ENCODE measurements at places on chromosomes 13 and 19.

DNA sequence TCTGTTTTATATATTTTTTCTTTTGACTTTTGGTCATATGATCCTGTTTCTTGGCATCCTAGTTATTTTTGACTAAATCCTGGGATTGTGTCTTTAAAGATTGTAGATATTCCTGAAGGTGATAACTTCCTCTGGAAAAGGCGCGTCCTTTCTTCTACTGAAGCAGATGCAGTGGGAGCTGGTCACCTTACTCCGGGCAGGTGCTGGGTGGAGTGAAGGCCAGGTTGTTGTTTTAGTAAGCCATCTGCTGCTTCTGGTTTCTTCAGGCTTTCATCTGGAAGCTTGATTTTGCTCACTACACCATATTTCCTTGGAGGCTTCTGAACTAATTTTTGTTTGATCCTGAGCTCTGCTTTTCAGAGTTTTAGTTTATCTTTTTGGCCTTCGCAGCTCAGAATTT lies 21.5 kb downstream of the URI1 start:
- DNase-seq = no peak

GRCh38 chr13:112760435-112760834 lies 70.6 kb downstream of the ATP11A start:
- DNase-seq = no peak

GRCh38 chr19:7004313-7004931 lies 16.8 kb downstream of the MBD3L2B start:
- no peak for DNase-seq

DNA sequence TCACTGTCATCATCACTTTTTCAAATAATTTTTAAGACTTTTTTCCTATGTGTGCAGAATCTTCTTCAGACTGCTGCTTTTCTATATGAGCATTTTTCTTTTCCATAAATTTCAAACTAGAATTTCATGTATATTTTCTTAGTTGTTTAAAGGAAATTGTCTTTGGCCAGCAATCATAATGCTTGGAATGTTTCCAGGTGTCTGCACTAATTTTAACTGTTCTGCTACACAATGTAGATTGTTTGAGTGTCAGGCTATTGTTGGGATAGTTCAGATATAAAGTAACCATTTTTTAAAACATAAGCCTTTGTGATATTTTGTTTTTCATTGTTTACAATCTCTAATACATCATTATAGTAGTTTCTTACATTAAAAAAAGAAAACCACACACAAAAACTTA lies 1418.5 kb downstream of the EFNB2 start:
- no peak for DNase-seq

DNA sequence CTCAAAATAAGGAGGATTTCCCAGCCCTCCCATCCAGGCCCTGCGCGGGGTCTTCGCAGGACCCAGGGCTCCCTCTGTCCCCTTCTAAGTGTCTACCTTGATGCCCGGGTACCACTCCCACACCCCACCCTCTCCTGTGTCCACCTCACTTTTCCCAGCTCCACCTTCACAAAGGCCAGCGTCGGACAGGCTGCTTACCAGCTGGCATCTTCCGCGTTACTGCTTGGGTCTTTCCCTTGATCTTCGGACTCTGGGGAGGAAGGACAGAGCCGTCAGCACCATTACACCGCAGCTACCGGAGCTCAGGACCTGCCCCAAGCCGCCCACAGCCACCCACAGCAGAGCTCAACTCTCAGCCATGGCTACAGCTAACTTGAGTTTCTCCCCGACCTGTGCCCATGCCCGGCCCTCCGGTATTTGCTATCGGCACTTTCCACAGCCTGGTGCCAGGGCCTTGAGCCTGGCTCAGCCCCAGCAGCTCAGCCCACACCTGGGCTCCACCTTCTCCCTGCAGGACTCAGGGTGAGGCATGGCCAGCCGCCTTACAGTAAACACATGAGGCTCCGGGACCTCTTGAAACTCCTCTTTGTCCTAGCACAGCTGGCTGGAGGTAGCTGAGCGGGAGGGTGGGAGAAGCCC lies 3.8 kb downstream of the C13orf46 start:
- DNase-seq = no peak
